CD4-positive, alpha-beta T cell treated with Interleukin-4 for 1 hour (primary cell): ENCODE measurements at places on chromosomes 16 and 17.

GRCh38 chr17:77451245-77451893 lies 310.6 kb downstream of the SEC14L1 start:
- peak; percentile 54 for DNase-seq

- DNase-seq: no peak
Observed at GRCh38 chr16:69035375-69035774, 70.1 kb upstream of the HAS3 start.

- DNase-seq: no peak
Observed at GRCh38 chr16:82655720-82656490, 29.1 kb downstream of the CDH13 start.

DNA sequence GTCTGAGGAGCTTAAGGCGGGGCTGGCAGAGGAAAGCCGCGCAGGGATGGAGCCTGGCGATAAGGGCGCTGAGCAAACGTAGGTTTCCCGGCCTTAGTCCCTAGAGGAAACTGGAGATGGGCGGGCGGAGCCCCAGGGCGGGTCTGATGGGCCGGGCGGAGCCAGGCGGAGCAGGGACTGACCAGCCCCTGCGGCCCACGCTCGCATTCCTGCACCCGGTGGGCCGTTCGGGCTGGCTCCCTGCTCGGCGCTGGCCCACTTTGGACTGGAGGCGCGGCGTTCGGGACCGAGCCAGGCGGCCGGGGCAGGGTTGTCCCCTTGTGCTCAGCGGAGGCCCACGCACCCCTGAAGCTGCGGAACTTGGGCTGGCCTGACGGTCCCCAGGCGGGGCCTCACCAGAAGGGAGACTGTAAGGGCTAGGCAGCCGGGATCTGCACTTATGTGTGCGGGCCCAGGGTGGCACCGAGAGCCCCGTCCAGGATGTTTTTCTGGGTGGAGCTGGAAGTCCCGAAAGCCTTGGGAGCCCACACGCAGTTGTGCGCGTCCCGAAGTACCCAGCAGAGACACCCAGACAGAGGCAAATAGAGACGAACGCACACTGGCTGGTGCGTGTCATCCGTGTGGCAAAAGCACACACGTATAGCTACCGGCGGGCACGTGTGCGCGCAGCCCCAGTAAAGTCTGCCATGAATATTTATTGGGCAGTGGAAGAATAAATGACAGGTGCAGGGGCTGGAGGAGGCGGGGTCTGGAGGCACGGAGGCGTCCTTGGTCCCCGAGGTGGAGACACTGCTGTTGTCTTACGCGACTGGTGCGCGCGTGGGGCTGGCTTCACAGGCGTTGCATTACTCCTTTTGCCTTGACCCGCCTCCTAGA lies 1.4 kb downstream of the PYDC1 start:
- DNase-seq: no peak

- DNase-seq: peak; percentile 14
Observed at GRCh38 chr17:51258756-51259563, 889 bp downstream of the MBTD1 start.

DNA sequence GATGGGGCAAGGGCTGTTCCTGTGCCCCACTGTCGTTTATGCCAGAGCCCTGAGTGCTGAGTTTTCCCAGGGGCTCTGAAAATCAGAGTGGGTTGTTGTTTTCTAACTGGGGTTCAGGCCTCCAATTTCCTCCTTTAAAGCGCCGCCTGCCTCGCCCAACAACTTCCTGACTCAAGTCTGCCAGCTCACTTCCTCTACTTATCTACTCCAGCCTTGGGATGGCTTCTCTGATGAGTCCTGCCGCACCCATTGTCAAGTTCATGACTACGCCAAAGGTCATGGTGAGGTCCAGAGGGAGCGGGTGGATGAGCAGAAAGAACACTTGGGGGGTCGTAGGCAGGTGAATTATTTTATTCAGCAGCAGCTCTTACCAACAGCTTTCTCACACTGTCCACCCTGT lies 104.7 kb downstream of the UTP18 start:
- no peak for DNase-seq

DNA sequence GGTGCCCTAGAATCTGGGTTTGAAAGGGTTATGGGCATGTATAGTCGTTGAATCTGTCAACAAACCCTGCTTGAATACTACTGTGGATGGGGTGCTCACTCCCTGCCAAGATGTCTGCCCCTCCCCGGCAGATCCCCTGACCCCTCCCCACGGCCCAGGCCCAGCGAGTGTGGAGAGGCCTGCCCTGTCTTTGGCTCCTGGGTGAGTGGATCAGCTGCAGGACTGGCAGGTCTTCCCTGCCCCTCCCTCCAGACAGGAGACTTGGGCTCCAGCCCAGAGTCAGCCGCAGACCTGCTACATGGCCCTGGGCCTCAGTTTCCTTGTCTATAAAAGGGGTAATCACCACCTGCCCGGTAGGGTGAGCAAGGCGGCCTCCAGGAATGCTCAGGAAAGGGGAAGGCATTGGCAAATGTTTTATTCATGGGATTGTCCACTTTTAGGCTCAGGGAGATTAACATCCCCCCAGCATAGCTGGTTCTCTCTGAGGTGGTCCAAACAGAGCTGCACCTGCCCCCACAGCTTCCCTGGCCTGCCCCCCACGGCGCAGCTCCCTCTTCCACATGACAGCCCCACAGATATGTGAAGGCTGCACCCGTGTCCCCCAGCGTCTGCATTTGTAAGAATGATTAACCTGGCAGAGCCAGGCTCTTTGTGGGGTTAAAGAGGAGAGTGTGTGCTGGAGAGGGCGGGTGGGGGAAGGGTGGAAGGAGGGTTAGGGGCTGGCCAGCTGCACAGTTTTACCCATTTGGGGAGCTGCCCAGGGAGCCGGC lies 18.5 kb upstream of the SPNS2 start:
- no peak for DNase-seq

- no peak for DNase-seq
Observed at GRCh38 chr16:84294531-84295142, at the start of gene WFDC1. Gene WFDC1, plus strand, starts transcription at chr16:84294878. Its CDS starts 94 bp downstream, at chr16:84294972.

GRCh38 chr17:8420041-8420934 lies 15.4 kb upstream of the NDEL1 start:
- DNase-seq: no peak

GRCh38 chr17:34637548-34638525 lies 58.5 kb downstream of the TMEM132E start:
- peak; percentile 78 for DNase-seq

DNA sequence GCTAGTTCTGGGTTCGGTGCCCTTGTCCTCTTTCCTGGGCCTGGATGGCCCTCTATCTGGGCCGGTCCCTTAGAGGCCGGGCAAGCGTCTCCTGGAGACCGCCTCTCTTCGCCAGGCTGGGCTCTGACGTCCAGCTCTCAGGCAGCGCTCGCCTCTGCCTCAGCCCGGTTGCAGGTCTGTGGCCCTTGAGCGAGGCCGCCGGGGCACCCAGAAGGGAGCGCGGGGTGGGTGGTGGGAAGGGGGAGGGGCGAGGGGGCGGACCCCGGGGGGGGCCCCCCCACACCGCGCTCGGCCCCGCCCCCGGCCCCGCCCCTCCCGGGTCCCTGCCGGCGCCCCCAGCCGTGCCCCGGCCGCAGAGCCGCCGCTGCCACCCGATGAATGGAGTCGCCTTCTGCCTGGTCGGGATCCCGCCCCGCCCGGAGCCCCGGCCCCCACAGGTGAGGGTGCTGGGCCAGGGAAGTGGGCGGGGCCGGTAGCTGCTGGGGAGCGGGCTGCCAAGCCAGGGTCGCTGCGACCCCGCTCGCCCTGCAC lies at the start of gene ARHGAP23:
Gene ARHGAP23 (plus strand): TSS at position 353 of the 531 bp plus-strand sequence. CDS start 22 bp downstream, at position 375.
- peak; percentile 42 for DNase-seq
